Pons (tissue), 1 donor: ENCODE measurements at places on chromosomes 11 and 22.

DNA sequence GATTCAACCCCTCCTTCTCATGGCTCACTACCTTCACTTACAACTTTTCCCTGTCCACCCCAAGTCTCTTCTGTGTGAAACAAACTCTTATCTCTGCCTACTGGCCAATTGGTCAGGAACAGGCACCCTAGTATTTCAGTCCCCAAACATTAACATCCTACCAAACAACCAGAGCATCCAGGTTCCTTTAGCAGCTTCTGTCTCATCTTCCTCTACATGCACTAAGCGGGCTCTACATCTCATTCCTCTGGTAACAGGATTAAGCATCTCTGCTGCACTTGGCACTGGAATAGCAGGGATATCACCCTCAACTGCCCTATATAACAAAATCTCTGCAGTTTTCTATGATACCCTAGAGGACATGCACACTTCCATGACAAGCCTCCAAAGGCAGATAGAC, 116.2 kb downstream of the JRKL start:
- no peak for DNase-seq

GRCh38 chr22:25027959-25028840, 75.7 kb downstream of the KIAA1671 start:
- no peak for DNase-seq

DNA sequence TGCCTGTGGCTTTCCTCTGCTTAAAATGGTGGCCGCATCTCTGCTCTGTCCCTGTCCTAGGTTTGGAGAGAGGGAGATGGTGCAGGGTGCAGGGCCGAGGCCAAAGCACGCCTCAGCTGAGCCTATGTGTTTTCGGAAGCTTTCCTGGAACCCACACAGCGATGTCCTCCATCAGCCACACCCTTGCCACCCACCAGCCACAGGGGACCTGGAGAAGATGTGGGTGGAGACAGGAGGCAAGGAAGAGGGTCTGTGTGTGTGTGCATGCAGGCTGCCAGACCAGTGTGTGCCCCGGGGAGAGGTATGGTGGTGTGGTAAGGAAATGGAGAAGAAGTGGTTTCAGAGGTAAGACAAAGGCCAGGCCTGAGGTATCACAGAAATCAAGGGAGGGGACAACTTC, 155.7 kb downstream of the TBC1D22A start:
- DNase-seq = no peak

DNA sequence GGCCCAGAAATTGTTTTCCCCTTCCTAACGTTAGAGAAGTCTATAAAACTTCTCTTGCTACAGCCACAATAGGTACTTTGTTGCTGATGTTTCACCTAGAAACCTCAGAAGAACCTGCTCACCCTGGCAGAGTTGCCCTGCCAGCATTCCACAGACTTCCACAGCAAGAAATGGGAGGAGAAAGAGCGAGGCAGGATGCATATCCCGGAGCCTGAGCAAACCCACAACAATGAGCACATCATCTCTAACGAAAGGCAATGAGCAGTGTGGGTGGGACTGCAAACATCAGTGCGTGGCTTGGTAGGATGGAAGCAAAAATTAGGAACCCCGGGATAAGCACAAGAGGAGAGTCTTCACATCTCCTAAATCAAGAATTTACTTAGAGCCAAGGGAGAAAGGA, 892.3 kb downstream of the OPCML start:
- no peak for DNase-seq
